ENCODE measurements at places on chromosomes 4 and X.

DNA sequence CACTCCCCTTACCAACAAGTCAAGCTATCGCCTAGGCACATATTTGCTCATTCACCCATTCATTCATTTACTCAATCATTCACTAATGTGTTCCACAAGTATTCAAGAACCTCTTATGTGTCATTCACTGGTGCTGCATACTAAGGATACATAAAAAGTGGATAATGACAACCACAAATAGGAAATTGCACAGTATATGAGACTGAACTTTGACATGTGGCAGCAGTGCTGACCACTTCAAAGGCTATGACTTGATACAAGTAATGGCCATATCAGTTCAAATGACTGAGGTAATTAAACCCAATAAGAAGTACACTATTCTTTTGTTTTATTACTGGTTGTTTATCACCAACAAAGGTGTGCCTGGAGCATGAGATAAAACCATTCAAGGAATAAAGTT, 282.5 kb downstream of the KLHL13 start:
- DNase-seq: no peak

- DNase-seq: no peak
These were observed 210.0 kb downstream of the ASMT start for GRCh38 chrX:1824855-1825254.

DNA sequence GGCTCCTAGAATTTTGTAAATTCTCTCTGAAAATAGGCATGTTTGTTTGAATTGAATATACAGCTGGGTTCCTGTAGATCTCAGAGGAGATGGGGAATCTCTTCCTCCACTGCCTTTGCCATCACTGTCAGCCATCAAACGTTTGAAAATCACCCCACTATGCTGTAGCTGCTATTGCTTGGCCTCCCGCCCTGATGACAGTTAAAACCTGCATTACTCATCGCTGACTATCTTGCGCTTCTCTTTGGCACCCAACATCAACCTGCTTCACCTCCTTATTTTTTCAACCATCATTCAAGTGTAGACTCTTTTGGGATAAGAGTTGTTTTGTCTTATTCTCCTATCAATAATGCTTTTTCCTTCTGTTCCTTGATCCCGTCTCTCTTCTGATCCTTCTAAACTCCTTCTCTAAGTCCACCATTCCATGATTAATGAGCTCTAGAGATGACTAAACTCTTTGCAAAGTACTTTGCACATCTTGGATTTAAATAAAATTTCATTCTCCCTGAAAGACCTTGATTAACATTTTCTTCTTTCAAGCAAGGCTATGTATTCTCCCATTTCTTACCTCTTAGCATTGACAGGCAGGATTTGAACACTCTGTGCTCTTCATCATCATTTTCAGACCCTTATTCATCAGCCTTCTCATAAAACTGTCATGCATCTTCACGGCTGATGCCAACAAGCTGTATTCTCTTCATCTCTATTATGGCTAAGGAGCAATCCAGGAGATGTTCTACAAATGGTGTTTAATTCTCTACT, 133.0 kb downstream of the SNCA start:
- no peak for DNase-seq

GRCh38 chr4:147117431-147117830, 171.8 kb upstream of the TTC29 start:
- peak; percentile 55 for DNase-seq

Data from fibroblast of lung (primary cell).